ENCODE measurements at places on chromosomes 3 and 15.

DNA sequence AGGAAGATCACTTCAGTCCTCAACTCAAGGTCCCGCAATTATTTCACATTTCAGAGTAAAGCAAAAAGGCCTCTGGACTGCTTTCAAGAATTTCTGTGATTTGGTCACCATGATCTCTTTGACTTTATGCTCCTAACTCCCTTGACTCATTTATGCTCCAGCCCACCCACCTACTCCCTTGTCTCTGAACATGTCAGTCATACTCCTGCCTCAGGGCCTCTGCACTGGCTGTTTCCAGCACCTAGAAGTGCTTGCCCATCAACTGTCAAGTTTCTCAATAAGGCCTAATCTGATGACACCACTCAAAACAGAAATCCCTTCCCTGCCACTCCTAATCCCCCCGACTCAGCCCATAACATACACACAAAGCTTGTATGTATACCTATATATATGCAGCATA, 36.1 kb upstream of the CSPG5 start:
- no peak for DNase-seq

GRCh38 chr3:41194701-41195100, 4.6 kb upstream of the CTNNB1 start:
- no peak for DNase-seq

DNA sequence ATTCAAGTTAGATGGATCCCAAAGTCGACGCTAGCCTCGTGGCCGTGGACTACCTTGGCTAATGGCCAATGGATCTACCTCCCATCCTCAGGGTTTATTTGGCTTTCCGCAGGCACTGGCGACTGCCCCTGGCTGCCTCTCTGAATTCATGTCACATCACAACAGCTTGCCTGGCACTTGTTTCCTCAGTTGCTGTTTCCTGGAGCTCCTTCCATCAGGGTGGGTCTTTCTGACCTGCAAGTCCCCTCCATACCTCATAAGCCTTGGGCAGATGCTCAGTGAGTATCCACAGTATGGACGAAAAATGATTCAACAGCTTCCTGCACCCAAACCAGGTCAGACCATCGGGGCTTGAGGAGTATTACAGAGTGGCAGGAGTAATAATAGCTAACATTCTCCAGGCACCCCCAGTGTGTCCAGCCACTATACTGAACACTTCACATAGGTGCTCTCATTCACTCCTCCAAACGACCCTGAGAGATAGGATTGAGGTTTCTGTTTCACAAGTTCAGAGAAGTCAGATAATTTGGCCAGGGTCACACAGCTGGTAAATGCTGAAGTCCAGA, 311.5 kb downstream of the TLE3 start:
- DNase-seq = no peak

- DNase-seq = no peak
Observed at GRCh38 chr3:187736418-187736871, 8.8 kb downstream of the BCL6 start.

DNA sequence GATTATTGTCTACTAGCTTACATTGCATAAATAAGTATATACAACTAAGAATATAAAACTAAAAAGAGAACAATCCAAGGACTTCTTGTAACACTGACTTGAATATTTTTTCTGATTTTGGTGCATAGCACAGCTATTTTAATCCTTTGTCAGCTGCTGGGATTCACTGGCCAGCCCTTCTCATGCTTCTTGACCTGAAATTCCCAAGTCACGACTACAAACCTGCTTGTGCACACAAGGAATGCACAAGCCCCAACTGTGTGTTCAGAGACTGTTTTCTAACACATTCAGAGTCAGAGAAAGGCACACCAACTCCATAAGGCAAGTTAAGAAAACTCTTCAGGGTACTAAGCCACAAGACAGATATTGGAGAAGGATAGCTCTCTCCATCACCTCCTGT, 80.9 kb downstream of the TNIK start:
- no peak for DNase-seq

GRCh38 chr15:83565553-83566159, 88.3 kb upstream of the ADAMTSL3 start:
- DNase-seq = no peak

Measured in DMS153 (cell line).